ENCODE measurements at places on chromosomes 7 and 10.

DNA sequence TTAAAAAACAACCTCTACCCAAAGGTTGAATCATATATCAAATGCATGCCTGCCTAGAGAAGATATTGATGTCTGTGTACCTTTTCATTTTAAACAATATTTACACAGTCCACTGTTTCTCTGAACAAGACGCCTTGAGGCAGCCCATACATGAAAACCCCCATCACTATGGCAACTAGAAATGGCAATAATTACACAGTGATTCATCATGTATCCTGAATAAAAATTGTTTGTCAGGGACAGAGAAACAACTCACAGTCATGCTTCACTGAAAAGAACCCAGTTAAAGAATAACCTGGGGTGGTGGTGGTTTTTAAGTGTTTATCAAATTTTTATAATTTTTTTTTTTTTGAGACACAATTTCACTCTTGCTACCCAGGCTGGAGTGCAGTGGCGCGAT lies 19.7 kb downstream of the DNAJC12 start:
- no peak for DNase-seq

GRCh38 chr7:103343332-103343731 lies 1.2 kb downstream of the DNAJC2 start:
- no peak for DNase-seq

DNA sequence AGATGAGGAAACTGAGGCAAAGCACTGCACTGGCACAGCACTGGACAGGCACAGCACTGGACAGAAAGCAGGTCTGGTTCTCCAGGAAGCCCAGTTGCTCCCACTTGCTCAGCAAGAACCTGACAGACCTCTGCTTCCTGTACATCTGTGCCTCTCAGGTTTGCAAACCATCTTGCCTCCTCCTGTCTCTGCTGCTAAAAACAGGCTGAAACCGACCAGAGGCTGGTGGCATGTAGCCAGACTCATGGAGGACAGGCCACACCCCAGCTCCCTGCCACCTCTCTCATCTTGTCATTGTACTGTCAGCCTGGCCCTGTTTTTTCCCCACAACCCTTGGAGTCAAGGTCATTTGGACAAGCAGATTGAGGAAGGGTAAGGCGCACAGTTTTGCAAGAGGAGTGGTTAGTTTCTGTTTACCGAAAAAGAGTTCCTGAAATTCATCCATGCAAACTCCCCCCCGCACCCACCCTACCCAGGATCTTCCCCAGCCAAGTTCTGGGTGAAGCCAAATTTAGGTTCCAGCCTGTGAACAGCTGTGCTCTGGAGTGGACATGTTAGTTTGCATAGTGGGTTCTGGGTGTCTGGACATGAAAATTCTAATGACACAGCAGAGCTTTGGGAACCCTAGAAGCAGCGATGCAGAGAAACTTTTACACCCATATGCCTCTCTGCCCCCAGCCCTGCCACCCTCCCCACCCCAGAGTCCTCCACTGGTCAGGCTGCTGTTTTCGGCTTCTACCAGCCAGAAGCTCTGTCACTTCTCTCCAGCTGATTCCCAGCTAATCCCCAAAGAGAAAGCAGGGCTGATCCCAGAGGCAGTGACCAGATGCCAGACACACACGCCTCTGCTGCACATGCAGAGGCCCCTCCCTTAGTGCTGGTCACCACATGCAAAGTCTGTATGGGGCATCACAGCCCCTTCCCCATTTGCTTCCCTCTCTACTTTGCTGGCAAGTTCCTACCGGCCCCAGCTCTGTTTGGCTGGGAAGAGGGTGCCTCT lies 8.5 kb upstream of the C10orf105 start:
- DNase-seq = no peak

GRCh38 chr7:33432821-33433220 lies 303.5 kb downstream of the BBS9 start:
- DNase-seq = no peak

DNA sequence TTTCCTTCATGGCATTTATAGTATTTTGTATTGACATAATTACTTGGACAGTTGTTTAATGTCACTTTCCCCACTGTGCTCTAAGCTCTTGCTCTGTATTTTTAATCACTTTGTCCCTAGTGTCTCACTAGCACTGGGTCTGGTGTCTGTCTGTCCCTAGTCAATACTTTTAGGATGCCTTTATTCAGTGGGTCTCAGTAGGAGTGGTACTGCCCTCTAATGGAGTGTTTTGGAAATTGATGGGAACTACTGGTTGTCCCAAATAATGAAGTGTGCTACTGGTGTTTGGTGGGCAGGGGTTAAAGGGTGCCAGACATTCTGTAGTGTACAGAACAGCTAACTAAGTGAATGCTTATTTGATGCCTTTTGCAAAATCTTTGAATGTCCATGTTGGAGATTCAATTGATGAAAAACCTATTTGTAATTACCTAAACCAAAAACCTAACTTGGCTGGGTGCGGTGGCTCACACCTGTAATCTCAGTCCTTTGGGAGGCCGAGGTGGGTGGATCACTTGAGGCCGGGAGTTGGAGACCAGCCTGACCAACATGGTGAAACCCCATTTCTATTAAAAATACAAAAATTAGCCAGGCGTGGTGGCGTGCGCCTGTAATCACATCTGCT lies 33.3 kb downstream of the CDK14 start:
- DNase-seq = no peak

GRCh38 chr10:31701546-31701945 lies 227.1 kb downstream of the ARHGAP12 start:
- DNase-seq = no peak

DNA sequence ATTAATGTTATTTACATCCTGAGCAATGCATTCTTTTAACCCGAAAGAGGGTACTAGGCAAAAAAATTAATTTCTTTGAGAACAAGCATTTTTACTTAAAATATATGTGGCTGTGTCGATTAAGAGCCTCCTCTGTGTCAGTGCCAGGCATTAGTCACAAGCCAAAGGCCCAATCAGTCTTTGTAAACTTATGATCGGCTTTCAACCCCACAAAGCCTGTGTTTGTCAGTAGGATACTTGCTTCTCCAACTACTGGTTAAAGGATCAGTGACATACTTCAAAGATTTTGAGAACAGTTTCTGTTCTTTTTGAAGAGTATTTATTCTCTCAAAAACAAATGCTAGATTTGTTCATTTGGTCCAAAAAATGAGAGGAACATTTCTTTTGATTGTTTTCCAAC lies 159.3 kb downstream of the NRCAM start:
- DNase-seq = no peak

- no peak for DNase-seq
These were observed 473 bp downstream of the PPP1R9A start for GRCh38 chr7:94907811-94908322.

DNA sequence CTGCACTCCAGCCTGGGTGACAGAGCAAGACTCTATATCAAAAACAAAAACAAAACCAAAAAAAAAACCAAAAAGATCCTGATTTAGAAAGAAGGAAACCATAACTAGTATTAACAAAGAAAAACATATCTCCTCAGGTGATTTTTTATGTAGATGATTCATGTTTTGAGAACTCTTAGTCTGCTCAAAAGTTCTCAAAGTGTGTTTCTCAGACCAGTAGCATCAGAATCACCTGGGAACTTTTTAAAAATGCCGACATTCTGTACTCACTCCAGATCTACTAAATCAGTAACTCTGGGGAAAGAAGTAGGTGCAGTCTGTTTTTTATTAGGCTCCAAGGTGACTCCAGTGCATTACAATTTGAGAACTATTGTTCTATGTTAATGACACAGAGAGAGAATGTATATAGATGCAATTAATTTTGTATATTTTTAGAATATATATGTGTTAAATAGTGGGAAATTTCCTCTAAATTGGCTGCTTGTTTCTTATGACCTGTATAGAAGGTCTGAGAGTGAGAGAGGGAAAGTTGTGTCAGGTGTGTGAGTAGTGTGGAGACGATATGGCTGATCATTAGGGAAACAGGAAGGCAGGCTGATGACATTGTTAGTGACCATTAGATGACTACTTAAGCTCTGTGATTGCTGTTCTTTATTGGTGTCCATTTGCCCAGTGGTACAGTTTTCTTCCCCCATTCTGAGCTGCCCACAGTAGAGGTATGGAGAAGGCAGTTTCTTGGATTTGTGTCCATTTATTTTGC lies 1075.0 kb downstream of the NRG3 start:
- no peak for DNase-seq

GRCh38 chr10:94042001-94042833 lies 48.5 kb downstream of the PLCE1 start:
- no peak for DNase-seq

- DNase-seq = no peak
These were observed 95.7 kb downstream of the ELAPOR2 start for GRCh38 chr7:86963599-86964230.

DNA sequence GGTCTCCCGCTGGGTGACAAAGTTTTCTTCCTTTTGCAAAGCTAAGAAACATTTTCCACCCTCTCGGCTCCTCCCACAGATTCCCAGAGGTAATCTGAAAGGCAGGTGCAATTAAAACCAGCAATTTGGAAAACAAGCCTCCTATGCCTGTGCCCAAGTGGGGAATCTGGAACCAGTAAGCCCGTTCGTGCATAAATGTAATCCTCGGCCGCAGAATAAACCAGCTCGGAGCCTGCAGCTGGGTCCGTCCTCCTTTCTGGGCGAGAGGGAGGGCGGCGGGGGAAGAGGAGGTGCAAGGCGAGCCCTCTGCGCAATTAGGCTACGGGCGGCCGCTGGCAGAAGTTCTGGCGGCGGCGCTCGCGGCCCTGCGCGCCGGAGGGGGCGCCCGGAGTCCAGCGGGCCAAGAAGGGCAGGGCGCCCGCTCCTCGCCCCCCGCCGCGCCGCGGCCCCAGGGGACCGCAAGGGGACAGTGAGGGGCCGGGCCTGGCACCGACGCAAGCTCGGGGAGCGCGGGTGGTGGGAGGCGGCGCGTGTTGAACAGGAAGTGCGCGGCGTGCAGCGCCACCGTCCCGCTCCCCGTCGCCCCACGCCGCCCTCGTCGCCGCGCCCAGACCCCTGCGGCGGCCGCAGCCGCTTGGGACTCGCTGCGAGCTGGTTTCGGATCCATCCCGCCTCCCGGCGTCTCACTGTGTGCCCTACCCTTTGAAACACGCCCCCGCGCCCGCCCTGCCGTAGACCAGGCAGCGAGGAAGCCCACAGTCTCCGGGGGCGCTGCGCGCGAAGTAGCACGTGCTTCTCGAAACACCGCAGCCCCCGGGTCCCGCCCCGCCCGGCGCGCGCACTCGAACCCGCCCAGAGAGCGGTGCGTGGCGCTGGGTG lies at the start of gene PRKAG2:
PRKAG2 (minus strand) TSS at position 217 of the 879 bp plus-strand sequence. CDS start 495 bp downstream, outside the sequence.
- DNase-seq = peak; percentile 27

GRCh38 chr10:10796774-10797415 lies 220.8 kb upstream of the CELF2 start:
- no peak for DNase-seq

- DNase-seq = no peak
These were observed 10.8 kb downstream of the TMEM196 start for GRCh38 chr7:19762631-19763030.

DNA sequence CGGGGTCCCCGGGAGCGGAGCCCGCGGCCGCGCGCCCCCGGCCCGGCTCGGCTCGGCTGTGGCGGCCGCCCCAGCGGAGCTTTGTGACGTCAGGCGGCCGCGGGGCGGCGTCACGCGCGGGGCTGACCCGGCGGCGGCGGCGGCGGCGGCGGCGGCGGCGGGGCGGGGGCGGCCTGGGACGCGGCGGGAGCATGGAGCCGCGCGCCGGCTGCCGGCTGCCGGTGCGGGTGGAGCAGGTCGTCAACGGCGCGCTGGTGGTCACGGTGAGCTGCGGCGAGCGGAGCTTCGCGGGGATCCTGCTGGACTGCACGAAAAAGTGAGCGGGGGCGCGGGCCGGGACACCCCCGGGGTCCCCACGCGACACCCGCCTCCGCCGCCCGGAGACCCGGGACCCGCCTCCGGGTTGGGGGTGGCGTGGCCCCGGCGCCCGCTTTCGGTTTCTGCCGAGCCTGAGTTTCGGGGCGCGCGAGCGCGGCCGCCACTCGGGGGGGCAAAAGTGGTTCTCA lies at the start of gene PWWP2B:
PWWP2B (plus strand) TSS at position 165 of the 506 bp plus-strand sequence; CDS start at position 192, 27 bp downstream.
- no peak for DNase-seq

DNA sequence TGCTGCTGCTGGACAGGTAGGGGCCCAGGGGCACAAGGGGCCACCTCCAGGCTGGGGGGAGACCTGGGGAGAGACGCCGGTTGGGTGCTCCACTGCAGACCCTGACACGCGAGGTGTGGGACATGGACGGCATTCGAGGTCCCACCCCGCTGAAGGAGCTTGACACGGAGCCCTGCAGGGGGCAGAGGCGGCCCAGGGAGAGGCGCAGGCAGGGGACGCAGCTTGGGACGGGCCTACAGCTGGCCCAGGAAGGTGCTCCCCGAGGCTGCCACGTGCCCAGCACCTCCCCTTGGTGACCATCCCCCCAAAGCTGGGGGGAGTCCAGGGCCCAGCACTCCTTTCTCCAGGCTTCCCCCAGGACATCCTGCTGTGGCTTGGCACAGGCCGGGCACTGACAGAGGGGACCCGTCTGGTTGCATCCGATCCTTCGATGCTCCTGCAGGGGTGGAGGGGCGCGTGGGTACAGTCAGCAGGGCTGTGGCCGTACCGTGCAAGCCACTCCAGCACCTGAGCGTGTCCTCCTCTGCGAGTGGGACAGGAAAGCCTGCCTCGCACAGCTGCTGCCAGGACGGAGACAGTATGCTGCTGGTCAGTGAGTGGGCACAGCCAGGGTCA lies 174.4 kb downstream of the ELFN1 start:
- DNase-seq = no peak

- DNase-seq = no peak
These were observed at the start of gene RGR for GRCh38 chr10:84244651-84245270. Gene RGR (plus strand): TSS chr10:84245053. CDS start chr10:84245091, 38 bp downstream.

DNA sequence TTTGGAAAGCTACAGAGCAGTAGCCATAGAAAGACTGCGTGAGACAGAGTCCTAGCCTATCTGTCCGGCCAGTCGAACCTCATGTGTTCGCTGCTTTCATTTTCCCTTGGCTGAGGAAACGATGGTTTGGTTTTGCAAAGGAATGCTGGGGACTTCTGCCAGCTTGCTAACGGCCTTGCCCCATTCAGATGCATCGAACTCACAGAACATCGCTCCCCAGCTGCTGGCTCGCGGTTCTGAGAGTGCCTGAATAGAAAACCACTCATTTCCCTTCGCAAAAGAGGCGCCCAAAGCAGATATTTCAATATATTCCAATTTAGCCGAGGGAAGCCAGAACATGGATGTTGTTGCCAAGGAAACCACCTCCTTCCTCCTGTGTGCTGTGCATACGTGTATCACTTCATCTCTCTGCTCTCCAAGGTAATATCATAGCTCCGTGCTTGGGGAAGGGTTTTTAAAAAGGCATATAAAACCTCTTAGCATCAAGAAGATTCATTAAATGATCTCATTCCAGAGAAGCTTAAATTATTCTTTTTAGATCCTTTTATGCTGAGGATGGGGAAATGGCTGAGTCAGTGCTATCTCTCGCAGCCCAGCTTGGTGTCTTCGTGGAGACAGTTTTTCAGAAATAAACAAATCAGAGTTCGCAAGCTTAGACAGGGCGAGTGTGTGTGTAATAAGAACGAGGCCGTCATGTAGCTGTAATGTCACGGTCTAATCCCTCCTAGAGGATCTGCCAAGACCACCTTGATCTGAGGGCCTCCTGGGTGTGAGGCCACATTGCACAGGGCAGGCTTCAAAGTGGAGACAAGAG lies 215.2 kb downstream of the RPS24 start:
- DNase-seq = no peak

All from cortex of kidney (tissue), 1 donor.